ENCODE measurements at places on chromosomes 16 and 17. TPM values are rescaled to one million over a fixed set of nuclear protein-coding genes. Genes with fewer than 3 reads are reported as not detected.
A peak's percentile ranks its signal among the peaks of the same experiment; 100 is the strongest.

KRT40 gene
- total RNA-seq, result not detected

- peak; percentile 10 for DNase-seq
Measured at GRCh38 chr17:82050152-82050760, 1.4 kb downstream of the RFNG start.

- DNase-seq, result no peak
Measured at GRCh38 chr17:76538281-76538931, 897 bp upstream of the CYGB start.

USP43 gene
- 0.33 TPM for total RNA-seq

GRCh38 chr17:62797959-62798358 is 10.2 kb downstream of the MARCHF10 start:
- DNase-seq, result no peak

DNA sequence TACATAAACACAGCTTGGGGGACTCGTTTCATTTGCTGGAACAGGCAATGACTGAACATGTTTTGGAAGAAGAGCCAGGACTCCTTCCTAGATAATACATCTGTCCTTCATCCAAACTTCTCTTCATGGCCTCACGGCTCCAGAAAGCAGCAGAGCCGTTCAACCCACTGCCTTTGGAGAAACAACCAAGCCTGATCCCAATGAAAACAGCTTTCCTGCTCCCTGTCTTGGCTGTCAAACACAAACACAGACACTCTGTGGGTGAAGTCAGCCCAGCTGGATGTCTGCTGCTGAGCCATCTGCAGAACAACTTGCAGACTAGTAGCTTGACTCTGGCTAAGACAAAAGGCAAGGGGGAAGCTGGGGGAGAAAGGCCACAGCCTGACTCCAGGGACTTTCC is 345.1 kb upstream of the PSMD7 start:
- DNase-seq, result no peak

GRCh38 chr17:2391597-2392251 is 9.1 kb downstream of the MNT start:
- no peak for DNase-seq

- DNase-seq, result no peak
Measured at GRCh38 chr17:21295036-21295952, 10.8 kb downstream of the MAP2K3 start.

- no peak for DNase-seq
Measured at GRCh38 chr17:54255696-54256095, 433.0 kb downstream of the KIF2B start.

DNA sequence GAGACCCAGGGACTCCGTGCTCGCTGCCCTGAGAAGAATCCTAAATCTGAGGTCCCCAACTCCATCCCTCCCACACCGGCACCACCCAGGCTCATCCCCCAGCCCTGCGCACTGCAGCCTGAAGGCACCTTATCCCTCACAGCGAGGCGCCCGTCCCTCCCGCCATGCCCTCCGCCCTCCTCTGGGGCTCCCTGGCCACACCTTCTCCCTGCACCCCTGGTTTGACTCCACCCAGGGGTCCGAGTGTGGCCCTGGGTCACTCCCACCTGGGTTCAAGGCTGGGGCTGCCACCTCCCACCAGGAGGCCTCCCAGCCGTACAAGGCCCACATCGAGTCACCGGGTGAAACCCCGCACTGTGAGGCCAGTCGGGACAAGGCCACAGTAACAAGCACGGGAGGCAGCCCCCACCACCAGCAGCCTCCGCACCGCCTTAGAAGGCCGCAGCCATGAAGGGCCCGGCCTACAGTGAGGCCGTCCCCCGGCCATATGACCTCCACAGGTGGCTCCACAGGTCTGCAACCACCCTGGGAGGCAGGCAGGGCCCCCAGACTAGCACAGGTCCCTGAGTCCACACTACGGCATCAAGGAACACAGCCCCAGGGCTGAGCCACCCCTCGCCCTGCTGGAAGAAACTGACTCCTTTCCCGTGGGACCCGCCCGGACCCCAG is 8.3 kb downstream of the HAGH start:
- no peak for DNase-seq

TMEM98 gene
- 0.77 TPM for total RNA-seq

SPN gene
- total RNA-seq, result 103 TPM

ABCA8 gene
- total RNA-seq, result not detected

DNA sequence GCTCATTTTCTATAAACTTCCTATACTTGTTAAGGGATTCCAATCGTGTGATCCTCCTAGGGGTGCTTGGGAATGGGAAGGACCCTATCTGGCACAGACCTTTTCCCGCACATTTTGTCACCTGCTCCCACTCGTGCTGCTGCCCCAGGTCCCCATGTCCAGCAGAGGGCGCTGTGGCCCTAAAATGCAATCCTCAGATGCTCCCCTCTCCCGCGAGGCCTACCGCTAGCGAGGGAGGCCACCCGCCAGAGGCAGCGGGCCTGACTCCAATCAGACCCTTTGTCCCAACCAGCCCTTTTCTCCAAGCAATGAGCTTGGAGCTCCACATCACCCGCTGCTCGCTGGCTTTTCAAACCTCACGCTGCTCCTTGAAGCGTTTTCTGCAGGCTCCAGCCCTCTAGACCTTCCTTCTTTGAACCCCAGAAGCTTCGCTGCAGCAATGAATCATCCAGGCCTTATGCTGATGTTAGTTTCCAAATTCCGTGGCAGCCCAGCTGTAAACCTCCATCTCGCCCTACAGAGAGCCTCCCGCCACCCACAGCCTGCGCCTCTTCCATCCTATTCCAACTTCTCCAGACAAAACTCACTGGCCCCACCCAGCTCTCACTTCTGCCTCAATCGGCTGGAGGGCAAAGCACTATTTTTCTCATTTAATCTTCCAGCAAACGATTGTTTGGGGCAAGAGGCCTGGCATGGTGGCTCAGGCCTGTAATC is 23.6 kb upstream of the FZD2 start:
- peak; percentile 95 for DNase-seq

GRCh38 chr16:48353565-48354163 is 31.5 kb downstream of the SIAH1 start:
- peak; percentile 78 for DNase-seq

CCP110 gene
- total RNA-seq, result 24.1 TPM

NTN3 gene
- total RNA-seq, result not detected

KRTAP4-6 gene
- total RNA-seq, result not detected

DNA sequence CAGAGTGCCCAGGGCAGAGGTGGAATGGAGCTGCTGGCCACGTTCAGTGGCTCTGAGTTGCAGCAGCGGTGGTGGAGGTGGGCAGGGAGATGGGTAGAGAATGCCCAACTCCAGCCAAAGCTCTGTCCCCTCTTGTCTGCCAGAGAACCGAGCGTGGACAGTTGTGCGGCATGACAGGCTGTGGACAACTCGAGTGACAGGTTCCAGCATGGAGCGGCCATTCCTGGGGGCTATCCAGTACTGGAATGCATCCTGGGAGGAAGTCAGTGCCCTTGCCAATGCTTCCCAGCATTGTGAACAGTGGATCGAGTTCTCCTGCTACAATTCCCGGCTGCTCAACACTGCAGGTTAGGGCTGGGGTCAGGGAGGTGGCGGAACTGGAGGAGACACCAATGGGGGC is 8.3 kb downstream of the CNTNAP1 start:
- no peak for DNase-seq

DNA sequence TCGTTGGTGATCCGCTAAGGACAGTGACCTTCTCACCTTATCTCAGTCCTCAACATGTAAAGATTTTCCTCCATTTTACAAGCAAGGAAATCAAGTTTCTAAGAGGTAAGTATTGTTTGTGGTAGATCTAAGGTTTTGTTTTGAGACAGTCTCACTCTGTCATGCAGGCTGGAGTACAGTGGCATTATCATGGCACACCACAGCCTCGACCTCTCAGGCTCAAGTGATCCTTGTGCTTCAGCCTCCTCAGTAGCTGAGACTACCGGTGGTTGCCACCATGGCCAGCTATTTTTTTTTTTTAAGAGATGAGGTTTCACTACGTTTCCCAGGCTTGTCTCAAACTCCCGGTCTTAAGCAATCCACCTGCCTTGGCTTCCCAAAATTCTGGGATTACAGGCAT is 34.9 kb downstream of the PRKCA start:
- peak; percentile 48 for DNase-seq

DNA sequence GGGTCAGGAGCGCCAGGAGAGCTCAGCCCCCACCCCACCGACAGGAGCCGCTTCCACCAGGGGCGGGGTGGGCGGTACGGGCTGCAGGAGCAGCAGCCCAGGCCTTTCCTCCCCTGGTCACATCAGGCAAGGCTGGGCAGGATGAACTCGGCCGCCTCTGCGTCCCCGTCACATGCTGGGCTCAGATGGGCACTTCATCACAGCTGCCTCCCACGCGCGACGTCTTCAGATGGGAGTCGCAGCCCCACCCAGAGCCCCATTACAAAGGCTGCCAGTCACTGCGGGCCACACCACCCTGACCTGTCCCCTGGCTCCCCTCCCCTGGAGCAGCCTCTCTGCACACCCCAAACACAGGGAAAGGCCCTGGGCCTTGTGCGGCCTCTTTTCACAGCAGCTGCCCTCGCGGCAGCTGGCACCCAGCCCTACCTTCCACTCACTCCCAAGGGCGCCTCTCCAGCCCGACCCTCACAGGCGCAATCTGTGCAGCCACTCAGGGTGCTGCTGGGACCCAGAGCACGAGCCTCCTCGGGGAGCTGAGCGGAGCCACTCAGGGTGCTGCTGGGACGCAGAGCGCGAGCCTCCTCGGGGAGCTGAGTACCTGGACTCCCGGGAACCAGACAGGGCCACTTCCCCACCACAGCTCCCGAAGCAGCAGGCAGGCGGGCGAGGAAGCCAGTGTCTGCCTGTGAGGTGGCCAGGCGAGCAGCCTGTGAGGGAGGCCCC is 4.7 kb downstream of the ZNF598 start:
- no peak for DNase-seq

GRCh38 chr16:79810449-79811189 is 210.1 kb upstream of the MAF start:
- no peak for DNase-seq

DNA sequence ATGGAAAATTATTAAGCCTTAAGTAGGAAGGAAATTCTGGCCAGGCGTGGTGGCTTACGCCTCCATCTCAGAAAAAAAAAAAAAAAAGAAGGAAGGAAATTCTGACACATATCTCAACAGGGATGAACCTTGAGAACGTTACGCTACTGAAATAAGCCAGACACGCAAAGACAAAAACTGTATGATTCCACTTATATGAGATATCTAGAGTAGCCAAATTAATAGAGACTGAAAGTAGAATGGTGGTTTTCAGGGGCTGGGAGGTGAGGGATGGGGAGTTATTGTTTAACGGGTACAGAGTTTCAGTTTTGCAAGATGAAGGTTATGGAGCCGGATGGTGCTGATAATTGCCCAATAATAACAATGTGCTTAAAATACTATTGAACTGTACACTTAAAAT is 16.2 kb upstream of the HNF1B start:
- no peak for DNase-seq

GRCh38 chr16:84643180-84643583 is 5.1 kb upstream of the KLHL36 start:
- DNase-seq, result no peak

- peak; percentile 51 for DNase-seq
Measured at GRCh38 chr16:21645261-21645721, 7.1 kb downstream of the IGSF6 start.

DNA sequence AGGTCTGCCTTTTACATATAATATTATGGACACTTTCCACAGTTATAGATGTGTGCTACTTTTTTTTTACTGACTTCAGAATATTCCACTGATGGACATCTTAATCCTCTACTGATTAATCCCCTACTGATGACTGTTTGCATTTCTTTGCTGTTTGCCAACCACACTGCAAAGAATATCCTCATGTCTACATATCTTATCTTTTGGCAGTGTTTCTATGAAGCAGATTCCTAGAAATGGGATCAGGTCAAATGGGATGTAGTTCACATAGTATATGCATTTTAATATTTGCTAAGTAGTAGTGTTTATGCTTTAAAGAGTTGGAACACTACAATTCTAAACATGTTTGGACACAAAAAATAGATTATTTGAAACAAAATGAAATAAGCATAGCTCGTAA is 3.2 kb downstream of the CCL3 start:
- no peak for DNase-seq

- no peak for DNase-seq
Measured at GRCh38 chr17:77746896-77747554, 211.5 kb upstream of the TNRC6C start.

Data from activated CD4-positive, alpha-beta T cell treated with anti-CD3 and anti-CD28 coated beads for 36 hours (primary cell).